Keratinocyte (primary cell): ENCODE measurements at places on chromosomes 16 and 17. TPM values are rescaled to one million over a fixed set of nuclear protein-coding genes. Genes with fewer than 3 reads are reported as not detected.

DNA sequence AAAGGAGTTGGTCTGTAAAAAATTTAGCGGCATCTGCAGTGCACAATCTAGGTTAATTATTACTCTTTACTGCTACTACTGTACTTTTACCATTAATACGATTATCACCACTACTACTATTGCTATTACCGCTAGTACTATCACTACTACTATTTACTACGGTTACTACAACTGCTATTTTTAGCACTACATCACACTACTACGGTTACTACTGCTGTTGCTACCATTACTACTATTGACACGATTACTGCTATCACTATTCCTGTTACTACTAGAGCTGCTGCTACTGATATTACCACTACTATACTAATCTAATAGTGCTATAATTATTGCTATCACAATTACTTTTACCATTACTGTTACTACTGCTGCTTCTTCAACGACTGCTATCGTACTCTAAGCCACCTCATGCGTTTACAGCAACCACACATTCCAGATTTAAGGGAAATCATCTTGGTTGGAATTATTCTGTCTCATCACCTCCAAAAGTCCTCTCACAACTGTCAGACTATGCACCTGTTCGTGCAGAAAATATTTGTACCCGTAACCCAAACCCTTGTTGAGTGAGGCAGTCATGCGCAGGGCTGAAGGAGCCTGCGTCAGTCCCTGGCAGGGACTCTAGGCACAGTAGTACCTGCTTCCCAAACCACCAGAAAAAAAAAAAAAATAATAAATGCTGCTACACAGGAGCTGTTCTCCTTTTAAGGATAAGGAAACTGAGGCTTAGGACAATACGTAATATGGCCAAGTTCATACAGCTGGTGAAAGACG, 59.5 kb downstream of the MAF start:
- H3K4me1 ChIP-seq = no peaks in the 10 kb centered on the region
- H3K36me3 ChIP-seq = no peaks in the 10 kb centered on the region
- no peak overlapping the region for H3K27ac ChIP-seq
- DNase-seq = no peak
- H3K4me3 ChIP-seq = no peak overlapping the region
- no peaks in the 10 kb centered on the region for H3K27me3 ChIP-seq

The ADAM11 gene
- 0.03 to 0.17 TPM (median 0.15 TPM) in 3 replicates for polyA plus RNA-seq

The HOXB13 gene
- polyA plus RNA-seq = not detected in 3 replicates

The CBX8 gene
- polyA plus RNA-seq = 0.22 to 0.49 TPM (median 0.24 TPM) in 3 replicates

DNA sequence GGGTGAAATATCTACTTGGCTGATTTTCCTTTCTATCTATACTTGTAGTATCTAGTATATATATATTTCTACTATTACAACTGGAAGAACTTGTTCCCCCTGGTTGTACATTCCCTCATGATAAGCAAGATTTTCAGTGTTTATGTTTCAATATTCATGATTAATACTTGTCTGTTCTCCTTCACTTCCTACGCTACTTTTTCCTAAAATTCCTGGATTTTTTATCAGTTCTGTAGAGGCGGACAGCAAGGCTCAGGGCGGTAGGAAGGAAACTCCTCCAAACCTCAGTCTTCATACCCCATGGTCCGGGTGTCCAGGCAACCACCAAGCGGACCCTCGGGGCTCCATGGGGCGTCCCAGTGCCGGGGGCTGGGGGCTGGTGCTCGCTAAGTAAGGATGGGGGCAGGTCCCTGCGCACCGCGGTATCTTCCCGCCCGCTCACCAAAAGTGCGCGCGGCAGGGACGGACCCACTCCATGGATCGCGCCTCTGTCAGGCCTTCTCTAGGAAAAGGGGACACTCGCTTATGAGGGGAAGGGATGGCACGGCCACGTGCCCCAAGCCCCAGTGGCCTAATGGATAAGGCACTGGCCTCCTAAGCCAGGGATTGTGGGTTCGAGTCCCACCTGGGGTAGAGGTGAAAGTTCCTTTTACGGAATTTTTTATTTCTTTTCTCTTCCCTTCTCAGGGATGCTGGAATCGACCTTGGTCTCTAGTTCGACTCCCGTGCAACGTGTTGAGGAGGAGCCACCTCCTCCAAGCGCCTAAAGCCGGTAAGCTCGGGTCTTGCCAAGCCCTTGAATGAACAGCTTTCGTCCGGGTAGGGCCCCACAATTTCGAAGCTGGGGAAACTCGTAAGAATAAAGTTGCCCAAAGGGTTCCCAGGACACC, 13.2 kb downstream of the ATP5PD start:
- H3K4me1 ChIP-seq = peaks cover 34% of the 10 kb centered on the region
- no peaks in the 10 kb centered on the region for H3K27me3 ChIP-seq
- no peak for DNase-seq
- peaks cover 3% of the 10 kb centered on the region for H3K36me3 ChIP-seq
- H3K27ac ChIP-seq = peak overlapping the region; percentile 94

DNA sequence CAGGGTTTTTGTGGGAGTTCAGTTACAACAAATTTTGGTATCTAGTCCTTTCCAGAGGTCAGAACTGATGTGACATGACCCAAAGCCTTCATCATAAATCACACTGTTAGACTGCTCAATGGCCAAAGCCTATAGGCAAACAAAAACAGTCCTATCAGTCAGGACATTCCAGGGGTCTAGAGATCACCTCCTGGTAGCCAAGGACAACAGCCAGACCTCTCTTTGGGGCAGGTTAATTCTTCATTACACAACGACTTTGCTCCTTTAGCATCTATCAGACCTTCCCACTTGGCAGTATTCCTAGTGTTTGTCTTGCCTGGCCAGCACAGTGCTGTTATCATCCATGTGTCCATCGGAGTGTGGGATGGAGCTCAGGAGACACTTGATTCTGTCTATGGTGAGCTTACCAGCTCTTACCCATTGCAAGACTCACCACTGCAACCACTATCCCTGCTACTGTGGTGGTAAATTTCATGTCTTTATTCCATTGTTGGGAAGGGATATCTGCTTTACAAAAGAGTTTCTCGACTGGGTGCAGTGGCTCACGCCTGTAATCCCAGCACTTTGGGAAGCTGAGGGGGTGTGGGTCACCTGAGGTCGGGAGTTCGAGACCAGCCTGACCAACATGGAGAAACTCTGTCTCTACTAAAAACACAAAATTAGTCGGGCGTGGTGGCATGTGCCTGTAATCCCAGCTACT, 95.5 kb upstream of the DHX40 start:
- H3K4me1 ChIP-seq = no peaks in the 10 kb centered on the region
- no peak overlapping the region for H3K27ac ChIP-seq
- H3K36me3 ChIP-seq = no peaks in the 10 kb centered on the region
- H3K27me3 ChIP-seq = no peaks in the 10 kb centered on the region
- H3K4me3 ChIP-seq = no peak overlapping the region

The SPN gene
- polyA plus RNA-seq = 0.01 to 0.07 TPM in 2 of 3 replicates, not detected in the other

The HOXB2 gene
- 3.0 to 5.7 TPM (median 3.8 TPM) in 3 replicates for polyA plus RNA-seq

The CEP295NL gene
- polyA plus RNA-seq = not detected in 3 replicates

The SHISA9 gene
- polyA plus RNA-seq = 0.08 to 1.0 TPM (median 0.28 TPM) in 3 replicates
